Activated T-cell treated with anti-CD3 and anti-CD28 coated beads for 1 hour (primary cell): ENCODE measurements at places on chromosomes 7 and 10.

- DNase-seq, result no peak
Measured at GRCh38 chr10:103278537-103278823, 1.5 kb downstream of the INA start.

- DNase-seq, result no peak
Measured at GRCh38 chr7:113083132-113083815, 3.4 kb downstream of the GPR85 start.

GRCh38 chr10:69687426-69687825 lies 57.4 kb downstream of the FAM241B start:
- no peak for DNase-seq

DNA sequence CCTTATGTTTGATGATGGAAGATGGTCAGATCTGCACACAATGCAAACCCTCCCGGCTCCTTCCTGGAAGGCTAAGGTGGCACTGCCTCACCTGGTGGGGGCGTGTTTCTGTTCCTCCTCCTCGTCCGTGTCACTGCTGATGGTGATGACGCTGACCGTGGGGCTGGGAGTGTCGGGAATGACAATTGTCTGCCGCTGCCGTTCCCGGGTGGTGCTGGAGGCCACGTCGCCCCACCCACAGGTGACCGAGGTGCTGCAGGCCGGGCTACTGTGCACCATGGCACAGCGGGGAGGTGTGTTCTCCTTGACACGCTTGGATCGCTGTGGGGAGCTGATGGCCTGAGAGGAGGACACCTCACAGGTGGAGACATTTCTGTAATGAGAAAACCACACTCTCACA lies 73.1 kb downstream of the CLEC2L start:
- no peak for DNase-seq

GRCh38 chr7:17009007-17009719 lies 127.4 kb upstream of the AGR3 start:
- DNase-seq, result no peak

GRCh38 chr7:139387594-139387993 lies 27.9 kb downstream of the LUC7L2 start:
- no peak for DNase-seq

GRCh38 chr7:100763556-100764140 lies 30.3 kb downstream of the ZAN start:
- DNase-seq, result no peak

- DNase-seq, result no peak
Measured at GRCh38 chr10:33295851-33296250, 38.6 kb downstream of the NRP1 start.

DNA sequence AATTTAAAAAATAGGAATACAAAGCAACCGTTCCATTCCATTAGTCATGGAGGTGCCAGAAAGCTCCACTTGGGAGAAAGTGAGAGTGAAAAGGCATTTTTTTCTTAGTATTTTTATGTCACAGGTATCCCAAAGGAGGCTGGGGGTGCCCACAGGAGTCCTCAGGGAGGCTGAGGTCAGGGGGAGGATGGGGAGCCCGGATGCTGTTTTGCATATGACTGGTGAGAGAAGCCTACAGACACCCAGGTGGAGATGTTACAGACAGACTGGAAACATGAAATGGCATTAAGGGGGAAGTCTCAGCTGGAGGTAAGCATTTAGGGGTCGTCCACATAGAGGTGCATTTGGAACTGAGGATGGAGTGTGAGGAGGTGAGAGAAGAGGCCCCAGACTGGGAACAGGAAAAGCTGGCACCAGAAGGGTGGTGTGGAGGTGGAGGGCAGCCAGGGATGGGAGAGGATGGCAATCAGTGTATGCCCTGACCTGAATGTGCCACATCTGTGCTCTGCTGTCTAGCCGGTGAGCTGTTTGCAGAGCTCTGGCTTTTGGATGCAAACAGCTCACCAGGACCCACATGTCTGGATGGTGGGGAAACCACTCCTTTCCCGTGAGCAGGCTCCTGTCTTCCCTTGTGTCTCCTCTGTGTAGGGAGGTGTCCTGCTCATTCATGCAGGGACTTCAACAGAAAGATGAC lies 101.1 kb downstream of the RAMP3 start:
- no peak for DNase-seq

- DNase-seq, result no peak
Measured at GRCh38 chr7:93530701-93531100, 43.8 kb downstream of the CALCR start.

GRCh38 chr10:2927958-2928840 lies 139.1 kb upstream of the PFKP start:
- peak; percentile 27 for DNase-seq
